Liver (tissue), 10 donors: ENCODE measurements at places on chromosomes 2 and 18. TPM values are rescaled to one million over a fixed set of nuclear protein-coding genes. Genes with fewer than 3 reads are reported as not detected.

- peaks cover 3% of the 10 kb centered on the region for H3K4me1 ChIP-seq
- no peak overlapping the region for H3K27ac ChIP-seq
- DNase-seq, result peak; percentile 30
- no peaks in the 10 kb centered on the region for H3K36me3 ChIP-seq
- no peaks in the 10 kb centered on the region for H3K27me3 ChIP-seq
Observed at GRCh38 chr2:71611247-71611646, 157.9 kb downstream of the DYSF start.

- no peaks in the 10 kb centered on the region for H3K4me1 ChIP-seq
- no peak overlapping the region for H3K4me3 ChIP-seq
- peaks cover 24% of the 10 kb centered on the region for H3K36me3 ChIP-seq
Observed at GRCh38 chr2:179444056-179444455, 179.4 kb upstream of the SESTD1 start.

- H3K27me3 ChIP-seq, result no peaks in the 10 kb centered on the region
- H3K27ac ChIP-seq, result no peak overlapping the region
- H3K36me3 ChIP-seq, result no peaks in the 10 kb centered on the region
- peaks cover 15% of the 10 kb centered on the region for H3K4me1 ChIP-seq
- no peak for DNase-seq
Observed at GRCh38 chr2:64246962-64247361, 102.7 kb upstream of the PELI1 start.

DNA sequence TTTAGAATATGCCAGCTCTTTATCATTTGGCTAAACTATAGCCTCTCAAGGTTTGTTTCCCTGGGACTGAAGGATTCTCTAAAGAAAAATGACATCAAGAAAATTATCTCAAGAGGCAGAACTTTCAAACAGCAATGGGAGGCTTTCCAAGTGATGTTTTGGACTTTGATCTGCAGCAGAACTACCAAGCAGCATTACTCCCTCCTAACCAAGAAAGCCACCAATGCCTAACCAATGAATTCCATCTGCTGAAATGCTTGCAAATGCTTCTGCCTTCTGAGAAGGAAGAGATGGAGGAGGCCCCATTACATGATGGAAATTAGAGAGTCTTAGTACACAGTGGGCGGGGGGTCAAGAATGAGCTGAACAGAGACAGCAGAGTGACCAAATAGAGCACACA, 95.1 kb upstream of the SLC35G4 start:
- no peaks in the 10 kb centered on the region for H3K27me3 ChIP-seq
- no peaks in the 10 kb centered on the region for H3K4me1 ChIP-seq
- no peak overlapping the region for H3K4me3 ChIP-seq
- no peak for DNase-seq
- H3K36me3 ChIP-seq, result no peaks in the 10 kb centered on the region
- H3K27ac ChIP-seq, result no peak overlapping the region

GRCh38 chr18:45106331-45106774, 425.7 kb downstream of the SETBP1 start:
- H3K27me3 ChIP-seq, result no peaks in the 10 kb centered on the region
- DNase-seq, result no peak
- no peaks in the 10 kb centered on the region for H3K4me1 ChIP-seq
- H3K4me3 ChIP-seq, result no peak overlapping the region

The APCDD1 gene
- total RNA-seq, result 0.89 TPM

The SLC5A7 gene
- total RNA-seq, result not detected
